ENCODE measurements at places on chromosomes 11 and 22.

DNA sequence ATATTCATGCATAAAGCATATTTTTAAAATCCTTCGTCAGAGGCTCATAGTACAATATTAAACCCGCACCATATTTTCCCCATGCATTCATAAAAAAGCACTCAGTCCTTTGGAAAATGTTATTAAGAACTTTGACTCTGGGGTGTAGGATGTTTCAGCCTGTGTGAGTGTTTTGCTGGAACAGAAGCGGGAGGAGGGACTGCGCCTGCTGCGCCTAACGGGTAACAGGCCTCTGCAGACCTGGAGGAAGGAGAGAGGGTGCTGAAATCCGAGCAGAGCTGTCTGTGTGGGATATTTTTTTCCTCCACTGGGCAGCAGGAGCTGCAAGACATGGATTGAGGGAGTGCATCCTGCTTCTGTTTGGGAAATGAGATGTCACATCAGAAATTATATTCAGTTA is 483.0 kb downstream of the BRD1 start:
- H3K27ac ChIP-seq, result no peak overlapping the region
- H3K27me3 ChIP-seq, result no peaks in the 10 kb centered on the region

GRCh38 chr22:37069319-37069718 is 17.8 kb downstream of the KCTD17 start:
- DNase-seq, result no peak
- H3K4me1 ChIP-seq, result no peaks in the 10 kb centered on the region
- H3K27ac ChIP-seq, result no peak overlapping the region
- H3K4me3 ChIP-seq, result no peak overlapping the region

- H3K36me3 ChIP-seq, result no peaks in the 10 kb centered on the region
- H3K4me1 ChIP-seq, result no peaks in the 10 kb centered on the region
- no peak overlapping the region for H3K4me3 ChIP-seq
- no peak overlapping the region for H3K27ac ChIP-seq
- H3K27me3 ChIP-seq, result no peaks in the 10 kb centered on the region
Measured at GRCh38 chr11:134752964-134753770, 341.1 kb upstream of the B3GAT1 start.

GRCh38 chr11:114713756-114714155 is 35.4 kb downstream of the NXPE2 start:
- no peak for DNase-seq
- H3K36me3 ChIP-seq, result no peaks in the 10 kb centered on the region
- H3K27ac ChIP-seq, result no peak overlapping the region
- no peak overlapping the region for H3K4me3 ChIP-seq

GRCh38 chr11:72263361-72263760 is 19.4 kb upstream of the PHOX2A start:
- DNase-seq, result no peak
- no peaks in the 10 kb centered on the region for H3K36me3 ChIP-seq
- H3K4me1 ChIP-seq, result no peaks in the 10 kb centered on the region
- no peak overlapping the region for H3K27ac ChIP-seq
- H3K27me3 ChIP-seq, result no peaks in the 10 kb centered on the region
- no peak overlapping the region for H3K4me3 ChIP-seq
